Dorsolateral prefrontal cortex (tissue), 122 donors: ENCODE measurements at places on chromosomes 4 and X. TPM values are rescaled to one million over a fixed set of nuclear protein-coding genes. Genes with fewer than 3 reads are reported as not detected.

DNA sequence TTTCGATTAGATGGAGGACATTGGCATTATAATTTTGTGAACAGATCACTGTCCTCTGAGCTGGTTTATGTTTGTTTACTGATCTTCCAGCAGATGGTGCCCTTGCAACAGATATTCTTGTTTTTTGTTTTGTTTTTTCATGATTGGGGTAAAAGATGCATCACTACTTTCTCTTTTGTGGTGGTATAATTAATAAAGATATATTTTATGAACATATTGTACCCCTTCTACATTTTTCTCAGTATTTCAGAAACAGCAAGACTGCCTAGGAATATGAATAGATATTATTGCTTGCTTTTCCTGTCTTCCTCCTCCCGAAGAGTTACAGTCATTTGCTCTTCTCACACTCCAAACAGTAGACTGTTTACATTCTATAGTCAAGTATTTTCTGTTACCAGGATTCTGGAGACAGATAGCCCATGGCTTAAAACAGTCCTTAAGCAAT lies 905.2 kb downstream of the TRAM1L1 start:
- no peak for DNase-seq

The NDST4 gene
- total RNA-seq = 1.7 TPM

The CTAG1B gene
- total RNA-seq = not detected

DNA sequence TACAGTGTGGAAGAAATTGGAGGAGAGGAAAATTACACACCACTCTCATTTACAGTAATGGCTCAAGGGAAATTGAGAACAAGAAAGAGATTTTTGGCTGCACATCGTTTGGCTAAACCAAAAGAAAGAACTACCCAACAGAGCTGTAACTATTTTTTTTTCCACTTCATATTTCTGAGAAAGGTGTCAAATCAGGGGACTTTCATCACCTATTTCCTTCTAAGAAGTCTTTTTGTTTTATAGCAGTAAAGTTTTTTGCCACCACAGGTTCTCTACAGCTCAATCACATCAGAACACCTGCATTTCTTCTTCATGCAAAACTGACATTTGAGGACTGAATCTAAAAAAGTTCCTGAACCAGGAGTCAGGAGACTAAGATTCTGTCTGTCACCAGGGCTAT lies 57.5 kb upstream of the TNIP3 start:
- no peak for DNase-seq

The PRICKLE3 gene
- 4.3 TPM for total RNA-seq
